NCI-H226 (cell line): ENCODE measurements at places on chromosomes 3 and 15.
A peak's percentile ranks its signal among the peaks of the same experiment; 100 is the strongest.

DNA sequence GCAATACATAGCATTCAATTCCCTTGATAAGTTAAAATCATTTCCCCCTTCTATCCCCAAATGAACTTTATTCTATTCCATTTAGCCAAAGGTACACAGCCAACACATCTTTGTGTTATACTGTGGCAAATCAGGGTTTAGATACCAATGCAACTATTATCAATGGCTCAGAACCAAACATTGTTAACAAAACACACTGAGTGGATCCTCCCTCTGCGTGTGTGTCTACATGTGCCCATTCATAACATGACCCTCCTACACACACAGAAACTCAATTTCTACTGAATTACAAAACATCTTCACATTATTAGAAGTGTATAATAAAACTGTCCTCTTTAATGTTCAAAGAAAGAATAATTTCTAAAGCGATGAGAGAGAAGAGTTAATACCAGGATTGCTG, 1.3 kb downstream of the TTBK2 start:
- no peak for DNase-seq

- DNase-seq = no peak
These were observed 47.8 kb downstream of the SPRED1 start for GRCh38 chr15:38300395-38300794.

GRCh38 chr3:151923901-151924300, 50.5 kb downstream of the SUCNR1 start:
- DNase-seq = peak; percentile 15

GRCh38 chr3:39125841-39126500, 18.5 kb downstream of the TTC21A start:
- DNase-seq = peak; percentile 33

GRCh38 chr3:67302489-67302888, 304.4 kb downstream of the KBTBD8 start:
- DNase-seq = no peak

- DNase-seq = peak; percentile 81
These were observed 541.2 kb downstream of the RBMS3 start for GRCh38 chr3:29822071-29822470.

DNA sequence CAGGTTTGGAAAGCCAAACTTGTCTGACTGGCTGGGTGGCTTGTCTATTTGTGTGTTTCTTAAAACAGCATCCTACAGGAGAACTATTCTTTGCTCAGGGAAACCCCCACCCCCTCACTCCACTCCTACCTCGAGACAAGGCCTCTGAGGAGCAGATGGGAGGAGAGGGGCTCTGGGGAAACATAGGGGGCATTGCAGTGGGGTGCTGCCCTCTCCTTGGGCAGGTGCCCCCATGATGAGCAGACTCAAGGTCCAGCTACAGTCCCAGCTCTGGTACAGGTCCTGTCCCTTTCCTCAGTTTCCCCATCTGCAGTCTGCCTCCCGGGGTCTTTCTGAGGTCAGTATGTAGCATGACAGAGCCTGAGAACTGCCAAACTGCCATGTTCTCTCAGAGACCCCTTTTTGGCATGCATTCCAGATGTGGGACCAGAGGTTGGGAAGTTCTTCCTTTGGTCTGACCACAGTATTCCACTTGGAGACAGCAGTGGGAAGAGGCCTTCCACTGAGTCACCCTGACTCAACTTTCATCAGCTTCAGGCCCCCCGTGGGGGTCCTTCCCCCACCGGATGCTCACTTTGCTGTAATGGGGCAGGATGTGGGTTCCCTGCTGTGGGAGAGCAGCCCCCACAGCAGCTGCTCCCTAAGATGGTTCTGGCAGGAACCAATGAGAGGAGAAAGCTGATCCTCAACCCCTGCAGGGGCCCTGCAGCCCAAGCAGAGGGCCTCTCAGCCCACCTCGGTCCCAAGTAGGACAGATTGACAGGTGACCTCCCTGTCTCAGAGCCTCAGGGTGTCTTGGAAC, 32.3 kb upstream of the CYP11A1 start:
- DNase-seq = peak; percentile 84

GRCh38 chr3:119933207-119933606, 151.3 kb downstream of the NR1I2 start:
- no peak for DNase-seq

DNA sequence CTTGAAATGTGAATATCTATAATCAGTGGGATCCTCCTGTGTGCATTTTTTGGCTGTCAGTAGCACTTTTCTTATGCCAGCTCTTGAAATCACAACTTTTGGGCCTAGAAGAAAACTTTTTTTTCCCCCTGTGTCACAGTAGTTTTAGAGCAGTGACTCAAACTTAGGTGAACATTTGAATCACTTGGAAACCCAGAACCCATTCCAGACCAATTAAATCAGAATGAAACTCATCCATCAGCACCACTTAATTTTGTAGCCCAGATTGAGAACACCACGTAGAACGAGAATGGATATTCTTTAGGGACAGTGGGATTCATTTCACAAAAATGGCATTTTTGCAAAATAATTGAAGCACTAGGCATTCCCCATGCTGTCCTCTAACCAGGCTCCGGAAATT, 224.8 kb upstream of the NANOGP8 start:
- no peak for DNase-seq

DNA sequence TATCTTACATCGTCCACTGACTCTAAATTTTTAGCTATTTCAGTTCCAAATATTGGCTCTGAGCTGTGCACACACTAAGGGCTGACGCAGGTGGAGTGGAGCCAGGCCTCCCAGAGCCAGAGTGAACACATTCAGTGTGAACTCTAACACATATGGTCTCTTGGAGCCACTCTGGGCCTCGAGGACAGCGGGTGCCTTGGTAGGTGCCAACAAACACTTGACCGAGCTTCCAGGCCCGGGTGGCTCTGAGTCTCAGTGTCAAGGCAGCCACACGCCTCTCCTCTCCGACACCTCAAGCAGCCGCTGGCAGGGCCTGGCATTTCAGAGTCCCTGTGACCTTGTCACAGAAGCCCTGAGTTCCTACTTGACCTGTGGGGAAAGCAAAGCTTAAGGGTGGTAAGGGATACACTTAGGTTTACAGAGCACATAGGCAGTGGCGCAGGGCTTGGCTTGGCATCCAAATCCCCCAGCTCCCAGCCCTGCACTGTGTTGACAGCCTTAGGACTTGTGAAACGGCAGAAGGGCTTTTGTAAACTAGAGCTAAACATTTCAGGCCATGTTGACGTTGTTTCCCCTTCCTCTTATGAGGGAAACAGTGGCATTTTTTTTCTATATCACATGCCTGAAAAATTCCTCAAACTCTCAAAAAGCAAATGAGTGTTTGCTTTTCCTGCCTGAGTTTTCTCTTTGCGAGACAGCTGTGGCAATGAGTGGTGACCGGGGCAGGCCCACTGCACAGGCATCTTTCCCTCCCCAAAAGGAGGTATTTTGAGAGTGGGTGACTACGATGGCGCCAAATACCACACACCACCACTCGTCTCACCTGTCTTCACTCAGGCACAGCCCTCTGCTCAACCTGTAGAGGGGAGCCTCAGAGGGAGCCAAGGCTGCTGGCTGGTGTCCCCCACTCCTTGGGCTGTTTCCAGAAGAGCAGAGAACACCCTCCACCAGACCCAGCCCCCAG, 60.8 kb downstream of the DAPK2 start:
- DNase-seq = no peak

GRCh38 chr3:133831966-133832801, 26.6 kb downstream of the SRPRB start:
- no peak for DNase-seq

DNA sequence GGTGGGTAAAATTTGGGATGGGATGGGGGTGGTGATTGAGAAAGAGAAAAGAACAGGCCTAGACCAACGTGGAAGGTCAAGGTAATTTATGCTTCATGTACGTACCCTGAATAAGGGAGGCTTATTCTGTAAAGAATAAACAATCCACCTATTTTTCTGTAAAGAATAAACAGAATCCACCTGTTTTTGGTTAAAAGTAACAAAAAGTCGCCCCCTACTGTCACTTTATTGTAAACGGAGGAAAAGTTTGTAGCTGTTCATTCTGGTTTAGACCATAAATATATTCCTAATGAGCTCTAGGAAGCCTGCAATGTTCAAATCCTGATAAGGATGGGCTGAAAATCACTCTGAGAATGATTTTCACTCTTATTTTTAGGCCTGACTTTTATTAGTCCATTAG, 23.5 kb upstream of the SQOR start:
- DNase-seq = no peak
